ENCODE measurements at places on chromosomes 3 and 15.

DNA sequence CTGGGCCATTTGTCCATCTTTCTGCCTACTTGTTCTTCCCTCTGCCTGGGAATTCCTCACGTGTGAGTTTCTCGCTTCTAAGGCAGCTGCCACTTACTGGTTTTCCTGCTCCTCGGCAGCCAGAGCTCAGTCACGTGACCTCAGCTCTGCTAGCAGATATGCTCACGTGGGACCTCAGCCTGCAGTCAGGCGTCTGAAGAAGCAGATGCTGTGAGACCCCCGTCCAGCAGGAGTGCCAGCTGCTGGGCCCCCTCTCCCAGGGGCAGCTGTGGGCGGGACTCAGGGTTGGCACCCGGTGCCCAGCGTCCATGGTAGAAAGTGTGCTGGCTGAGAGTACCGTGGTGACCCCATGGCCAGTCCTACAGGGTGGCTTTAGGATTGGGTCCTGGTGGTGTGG lies 161.3 kb upstream of the TLE3 start:
- no peak for DNase-seq

GRCh38 chr15:70342554-70343548 lies 245.1 kb upstream of the TLE3 start:
- peak; percentile 20 for DNase-seq

DNA sequence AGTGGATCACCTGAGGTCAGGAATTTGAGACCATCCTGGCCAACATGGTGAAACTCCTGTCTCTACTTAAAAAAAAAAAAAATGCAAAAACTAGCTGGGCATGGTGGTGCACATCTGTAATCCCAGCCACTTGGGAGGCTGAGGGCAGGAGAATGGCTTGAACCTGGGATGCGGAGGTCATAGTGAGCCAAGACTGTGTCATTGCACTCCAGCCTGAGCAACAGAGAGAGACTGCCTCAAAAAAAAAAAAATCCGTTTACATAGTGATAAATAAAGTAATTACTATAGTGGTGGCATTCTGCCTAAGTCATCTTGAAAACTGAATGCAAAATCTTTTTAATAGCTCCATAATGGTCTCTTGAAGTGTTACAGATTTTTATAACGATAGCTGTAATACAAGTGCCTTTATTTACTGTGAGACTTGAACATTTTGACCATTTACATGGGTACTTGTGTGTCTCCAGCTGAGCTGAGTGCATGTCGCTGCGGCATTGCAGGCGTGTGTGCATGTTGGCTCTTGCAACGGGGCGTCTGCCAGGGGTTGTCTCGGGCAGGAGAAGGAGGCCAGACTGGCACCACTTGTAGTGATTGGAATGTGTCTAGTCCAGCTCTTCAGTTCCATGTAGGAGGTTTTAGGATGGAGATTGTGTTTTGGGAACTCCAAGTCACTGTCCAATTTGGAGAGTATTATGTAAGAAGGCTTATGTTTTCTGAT lies 111.9 kb downstream of the IGF1R start:
- no peak for DNase-seq

- DNase-seq, result no peak
These were observed 20.4 kb upstream of the NFKBIZ start for GRCh38 chr3:101828691-101829436.

DNA sequence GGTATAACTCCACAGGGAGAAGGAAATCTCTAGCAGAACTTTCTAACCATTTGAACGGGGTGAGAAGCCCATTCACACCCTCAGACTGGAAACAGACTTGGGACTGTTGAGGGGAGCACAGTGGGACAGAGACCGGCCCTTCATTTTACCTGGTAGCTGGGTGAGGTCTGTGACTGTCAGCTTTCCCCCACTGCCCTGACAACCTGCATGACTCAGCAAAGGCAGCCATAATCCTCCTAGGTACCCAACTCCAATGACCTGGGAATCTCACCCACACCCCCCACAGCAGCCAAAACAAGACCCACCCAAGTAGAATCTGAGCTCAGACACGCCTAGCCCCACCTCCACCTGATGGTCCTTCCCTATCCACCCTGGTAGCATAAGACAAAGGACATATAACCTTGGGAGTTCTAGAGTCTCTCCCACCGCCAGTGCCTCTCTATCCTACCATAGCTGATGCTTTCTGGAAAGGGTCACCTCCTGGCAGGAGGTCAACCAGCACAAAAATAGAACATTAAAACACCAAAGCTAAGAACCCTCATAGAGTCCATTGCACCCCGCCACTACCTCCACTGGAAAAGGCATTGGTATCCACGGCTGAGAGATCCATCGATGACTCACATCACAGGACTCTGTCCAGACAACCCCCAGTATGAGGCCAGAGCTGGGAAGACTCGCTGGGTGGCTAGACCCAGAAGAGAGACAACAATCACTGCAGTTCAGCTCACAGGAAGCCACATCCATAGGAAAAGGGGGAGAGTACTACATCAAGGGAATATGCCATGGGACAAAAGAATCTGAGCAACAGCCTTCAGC lies 28.0 kb downstream of the SENP7 start:
- peak; percentile 77 for DNase-seq
